ENCODE measurements at places on chromosomes 1 and 21.

GRCh38 chr1:37746806-37747205 is 18.1 kb downstream of the EPHA10 start:
- no peak for DNase-seq

DNA sequence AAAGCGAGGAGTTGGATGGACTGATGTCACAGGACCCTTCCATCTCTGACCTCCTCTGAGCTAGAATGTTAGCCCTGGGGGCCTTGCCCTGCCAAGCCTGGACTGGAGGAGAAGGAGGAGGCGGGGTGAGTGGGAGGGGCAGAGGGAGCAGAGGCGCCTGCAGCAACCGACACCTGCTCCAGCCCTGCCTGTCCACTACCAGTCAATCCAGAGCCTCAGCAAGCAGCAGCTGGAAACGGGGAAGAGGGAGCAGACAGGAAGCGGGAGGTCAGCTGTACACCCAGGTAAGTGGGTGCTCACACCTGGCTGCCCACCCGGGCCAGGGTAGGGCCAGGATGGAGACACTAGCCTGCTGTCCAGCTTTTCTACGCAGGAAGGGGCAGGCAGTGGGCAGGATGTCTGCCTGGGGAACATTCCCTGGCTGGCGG is at the start of gene IGFN1:
Gene IGFN1, plus strand, starts transcription at position 201 of the 428 bp plus-strand sequence. CDS start 2,470 bp downstream, outside the sequence.
- peak; percentile 49 for DNase-seq

GRCh38 chr1:161381707-161382106 is 14.0 kb upstream of the CFAP126 start:
- no peak for DNase-seq

DNA sequence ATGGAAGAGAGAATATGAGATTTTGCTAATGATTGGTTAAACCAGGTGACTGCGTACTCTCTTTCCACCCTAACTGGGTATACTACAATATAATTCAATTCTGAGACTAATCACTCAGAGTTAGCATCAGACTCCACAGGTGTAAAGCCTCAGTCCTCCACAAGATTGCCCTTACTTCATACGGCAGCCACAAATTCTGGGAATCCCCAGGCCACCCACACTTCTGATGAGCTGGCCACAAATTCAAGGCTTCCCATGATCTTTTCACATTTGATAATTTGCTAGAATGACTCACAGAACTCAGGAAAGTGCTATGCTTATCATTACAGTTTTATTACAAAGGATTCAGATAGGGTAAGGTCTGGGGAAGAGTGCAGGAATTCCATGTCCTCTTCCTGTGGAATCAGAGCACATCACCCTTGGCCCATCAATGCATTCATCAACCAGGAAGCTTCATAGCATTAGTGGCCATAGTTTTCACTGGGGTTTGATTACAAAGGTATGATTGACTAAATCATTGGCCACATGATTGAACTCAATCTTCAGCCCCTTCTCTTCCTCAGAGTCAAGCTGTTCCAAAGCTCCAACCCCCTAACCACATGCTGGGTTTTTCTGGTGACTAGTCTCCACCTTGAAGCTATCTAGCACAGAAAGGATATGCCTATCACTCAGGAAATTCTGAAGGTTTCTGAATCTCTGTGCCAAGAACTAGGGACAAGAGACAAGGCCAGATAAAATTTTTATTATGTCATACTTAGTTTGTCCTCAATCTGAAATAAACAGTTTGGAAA is 131.7 kb downstream of the HHIPL2 start:
- no peak for DNase-seq

DNA sequence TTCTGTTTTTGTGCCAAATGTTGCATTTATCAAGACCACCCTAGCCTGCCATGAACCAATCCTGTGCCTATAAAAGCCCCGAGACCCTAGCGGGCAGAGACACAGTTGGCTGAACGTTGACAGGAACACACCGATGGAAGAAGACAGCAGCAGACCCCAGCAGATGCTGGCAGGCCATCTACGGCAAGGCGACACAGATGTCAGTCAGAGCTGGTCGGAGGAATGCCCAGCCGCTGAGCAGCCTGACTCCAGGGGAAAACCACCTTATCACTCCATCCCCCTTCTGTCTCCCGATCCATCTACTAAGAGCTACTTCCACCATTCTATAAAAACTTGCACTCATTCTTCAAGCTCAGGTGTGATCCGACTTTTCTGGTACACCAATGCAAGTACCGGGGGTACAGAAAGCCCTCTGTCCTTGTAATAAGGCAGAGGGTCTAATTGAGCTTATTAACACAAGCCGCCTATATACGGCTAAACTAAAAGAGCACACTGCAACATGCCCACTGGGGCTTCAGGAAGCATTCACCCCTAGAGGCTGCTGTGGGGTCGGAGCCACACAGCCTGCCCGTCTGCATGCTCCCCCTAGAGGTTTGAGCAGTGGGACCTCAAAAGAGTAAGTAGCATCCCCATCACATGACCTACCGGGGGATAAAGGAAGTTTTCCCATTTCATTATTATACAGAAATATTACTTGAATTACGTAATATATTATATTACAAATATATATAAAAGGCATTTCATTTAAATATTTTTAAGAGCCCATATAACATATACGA is 1156.3 kb upstream of the B3GALT2 start:
- DNase-seq = no peak

DNA sequence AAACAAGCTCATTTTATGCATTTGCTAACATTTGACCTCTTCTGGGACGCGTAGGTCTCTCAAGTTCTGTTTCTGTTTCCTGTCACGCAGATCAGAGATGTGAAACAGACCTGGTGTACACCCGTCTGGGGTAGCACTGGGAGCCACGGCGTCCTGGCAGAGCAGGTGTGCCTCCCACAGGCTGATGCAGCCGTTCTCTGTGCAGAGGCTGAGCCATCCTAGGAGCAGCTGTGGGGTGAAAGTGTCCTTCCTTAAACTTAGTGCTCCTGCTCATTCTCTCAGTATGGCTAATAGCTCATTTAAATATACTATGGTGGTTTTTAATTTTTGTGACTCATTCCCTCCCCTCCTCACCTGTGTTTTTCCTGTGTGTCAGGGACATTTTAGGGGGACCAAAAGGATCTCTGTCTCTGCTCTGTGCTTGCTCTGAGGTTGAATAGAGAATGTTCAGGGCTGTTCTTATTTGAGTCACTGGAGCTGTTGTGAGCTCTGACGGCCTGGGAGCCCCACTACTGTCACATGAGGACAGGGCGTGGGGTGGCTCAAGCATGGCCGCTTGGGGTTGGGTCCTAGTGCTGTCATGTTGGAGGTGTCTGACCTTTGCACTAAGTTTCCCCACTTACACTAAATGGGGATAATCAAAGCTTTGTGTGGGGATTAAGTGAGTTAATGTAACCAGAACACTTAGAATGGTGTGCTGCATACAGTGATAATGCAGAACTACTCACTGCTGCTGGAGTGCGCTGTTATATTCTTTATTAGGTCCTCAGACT is 43.0 kb downstream of the GALNT2 start:
- DNase-seq = no peak

DNA sequence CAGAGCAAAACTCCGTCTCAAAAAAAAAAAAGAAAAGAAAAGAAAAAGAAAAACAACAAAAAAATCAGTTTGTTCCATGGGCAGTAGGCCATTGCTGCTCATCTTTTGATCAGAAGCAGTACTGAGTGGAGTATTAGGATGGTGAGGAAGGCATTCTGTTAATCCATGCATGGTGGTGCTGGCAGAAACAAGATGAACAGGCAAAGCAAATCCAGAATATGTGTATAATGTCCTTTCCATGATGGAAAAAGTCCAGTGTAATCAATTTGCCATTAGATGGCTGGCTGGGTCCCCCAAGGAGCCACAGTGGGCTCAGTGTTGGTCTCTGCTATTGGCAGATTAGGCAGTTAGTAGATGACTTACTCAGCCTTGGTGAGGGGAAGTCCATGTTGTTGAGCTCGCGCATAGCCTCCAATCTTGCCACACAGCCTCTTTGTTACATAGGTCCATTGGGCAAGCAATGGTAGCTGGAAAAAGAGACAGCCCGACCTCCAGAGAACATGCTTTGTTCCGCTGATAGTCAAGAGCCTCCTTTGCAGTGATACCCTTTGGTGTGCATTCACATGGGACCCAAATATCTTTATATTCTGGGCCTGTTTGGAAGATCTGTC is 23.3 kb downstream of the H3-3A start:
- no peak for DNase-seq

DNA sequence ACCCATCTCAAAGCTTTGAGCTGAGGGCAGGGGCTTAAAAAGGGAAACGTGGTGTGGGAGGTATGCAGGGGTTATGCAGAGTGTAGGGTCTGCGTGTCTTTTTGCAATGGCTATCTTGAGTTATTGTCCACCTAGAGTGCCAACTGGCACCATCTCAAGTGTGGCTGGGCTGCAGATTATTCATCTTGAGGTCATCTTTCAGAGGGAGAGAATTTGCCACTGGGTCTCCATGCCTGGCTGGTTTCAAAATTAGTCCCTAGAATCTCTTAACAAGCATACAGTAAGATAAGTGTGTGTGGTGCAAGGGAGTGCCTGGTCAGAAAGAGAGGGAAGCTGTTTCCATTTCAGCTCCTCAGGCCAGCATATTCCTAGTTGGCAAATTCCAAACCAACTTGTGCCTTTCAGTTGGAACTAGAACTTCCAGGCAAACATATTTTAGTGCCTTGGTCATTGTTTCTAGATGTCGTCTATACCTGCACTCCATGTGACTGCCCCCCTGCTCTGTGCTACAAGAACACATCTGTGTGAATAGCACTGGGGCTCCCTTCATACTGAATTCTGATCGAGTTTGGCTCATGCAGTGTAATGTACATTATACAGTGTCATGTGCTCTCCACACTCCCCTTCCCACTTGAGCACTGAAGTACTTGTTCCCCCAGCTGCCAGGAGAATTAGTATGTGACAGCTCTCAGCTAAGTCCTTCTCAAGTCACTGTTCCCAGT is 5.0 kb upstream of the OR2T8 start:
- no peak for DNase-seq

DNA sequence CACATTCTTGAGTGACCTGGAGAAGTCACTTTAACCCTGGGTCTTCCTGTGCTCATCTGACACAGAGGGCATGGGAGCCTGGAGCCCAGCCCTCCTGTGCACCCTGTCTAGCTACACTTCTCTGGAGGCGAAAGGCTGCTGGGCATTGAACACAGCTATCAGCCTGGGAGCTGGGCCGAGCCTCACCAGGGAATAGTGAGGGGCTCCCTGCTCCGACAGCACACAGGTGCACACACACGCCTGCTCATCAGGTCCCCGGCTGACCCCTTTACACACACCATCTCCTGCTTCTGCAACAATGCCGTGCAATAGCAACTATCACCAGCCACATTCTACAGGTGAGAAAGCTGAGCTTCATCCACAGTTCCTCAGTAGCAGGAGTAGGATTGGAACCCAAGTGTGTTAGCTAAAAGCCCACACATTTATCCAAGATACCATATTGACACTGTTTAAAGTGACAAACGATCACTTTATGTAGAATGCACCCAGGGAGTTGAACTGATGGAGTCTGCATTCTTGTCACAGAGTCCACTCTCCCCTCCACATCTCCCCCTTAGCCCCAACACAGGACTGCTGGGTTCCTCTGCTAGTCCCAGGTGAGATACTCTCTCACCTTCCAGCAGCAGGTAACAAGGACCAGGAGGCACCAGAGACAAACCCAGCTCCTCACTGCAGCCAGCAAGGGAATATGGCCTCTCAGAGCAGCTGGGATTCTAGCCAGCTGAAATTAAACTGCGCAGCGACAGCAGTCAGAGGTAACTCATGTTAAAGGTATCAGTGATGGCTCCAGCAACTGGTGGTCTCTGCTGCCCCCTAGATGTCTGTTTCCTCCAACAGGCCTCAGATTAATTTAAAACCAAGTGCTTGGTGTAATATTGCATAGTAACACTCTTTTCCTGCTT is 18.3 kb upstream of the CAPN8 start:
- peak; percentile 69 for DNase-seq

- no peak for DNase-seq
Observed at GRCh38 chr1:48007047-48007446, 9.9 kb upstream of the TRABD2B start.

DNA sequence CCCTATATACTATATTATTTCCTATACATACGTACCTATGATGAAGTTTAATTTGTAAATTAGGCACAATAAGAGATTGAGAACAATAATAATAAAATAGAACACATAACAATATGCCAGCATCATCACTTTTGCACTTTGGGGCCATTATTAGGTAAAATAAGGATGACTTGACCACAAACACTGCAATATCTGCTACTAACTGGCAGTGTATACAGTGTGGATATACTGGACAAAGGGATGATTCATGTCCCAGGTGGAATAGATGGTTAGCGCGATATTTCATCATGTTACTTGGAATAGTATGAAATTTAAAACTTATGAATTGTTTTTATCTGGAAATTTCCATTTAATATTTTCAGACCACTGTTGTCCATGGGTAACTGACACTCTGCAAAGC is 35.4 kb upstream of the TXLNA start:
- DNase-seq = no peak

DNA sequence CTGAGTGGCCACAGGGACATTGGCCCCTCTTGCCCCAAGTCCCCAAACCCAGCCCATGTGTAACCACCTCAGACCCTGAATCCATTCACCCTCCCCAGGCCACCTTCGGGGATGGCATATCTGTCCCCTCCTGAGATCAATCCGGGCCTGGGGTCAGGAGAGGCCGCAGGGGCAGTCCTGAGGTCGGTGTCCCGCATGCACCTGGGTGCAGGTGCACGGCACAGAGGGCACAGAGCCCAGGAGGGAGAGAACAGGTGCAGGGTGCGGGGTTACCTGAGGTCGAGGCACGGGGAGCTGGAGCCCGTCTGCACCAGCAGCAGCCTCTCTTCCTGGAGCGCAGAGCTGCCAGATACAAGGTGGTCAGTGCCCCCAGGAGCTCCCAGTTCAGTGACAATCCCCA is 16.8 kb downstream of the PANK4 start:
- no peak for DNase-seq

- no peak for DNase-seq
Observed at GRCh38 chr1:234369784-234370183, 3.5 kb upstream of the COA6 start.

DNA sequence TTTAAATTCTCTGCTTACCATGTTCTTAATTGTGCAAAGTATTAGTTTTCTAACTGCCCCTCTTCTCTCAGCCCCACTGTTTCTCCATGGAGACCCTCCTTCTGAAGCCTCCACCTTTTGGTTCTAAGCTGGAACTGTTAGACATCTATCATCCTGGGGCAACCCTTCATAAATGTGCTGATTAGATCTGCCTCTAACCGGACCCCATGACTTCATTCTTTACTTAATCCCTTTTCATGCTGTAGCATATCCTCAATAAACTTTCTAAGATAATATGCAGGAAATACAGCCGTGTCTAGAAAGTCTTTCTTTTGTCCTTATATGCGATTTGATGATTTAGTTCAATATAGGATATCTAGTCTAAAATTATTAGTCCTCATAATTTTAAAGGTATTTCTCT is 1020.1 kb downstream of the ADGRL2 start:
- no peak for DNase-seq

DNA sequence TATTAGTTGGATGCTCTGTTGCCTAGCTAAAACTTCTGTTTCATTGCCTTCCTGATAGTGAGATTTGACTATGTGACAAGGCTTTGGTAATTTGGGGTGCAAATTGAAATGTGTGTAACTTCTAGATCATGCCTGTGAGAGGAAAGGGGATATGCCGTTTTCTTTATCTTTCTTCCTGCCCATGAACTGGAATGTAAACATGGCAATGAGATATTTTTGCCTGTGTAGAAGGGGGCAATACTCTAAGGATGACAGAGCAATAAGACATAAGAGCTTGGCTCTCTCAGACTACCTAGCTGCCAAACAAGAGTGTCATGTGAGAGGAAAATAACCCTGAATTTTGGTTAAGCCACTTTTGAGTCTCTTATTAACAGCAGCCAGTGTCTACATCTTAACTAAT is 49.7 kb downstream of the RAP1A start:
- no peak for DNase-seq

GRCh38 chr1:42942444-42942843 is 16.2 kb downstream of the SLC2A1 start:
- no peak for DNase-seq

Measured in NCI-H774 (cell line).